ENCODE measurements at places on chromosomes 13 and 19. TPM values are rescaled to one million over a fixed set of nuclear protein-coding genes. Genes with fewer than 3 reads are reported as not detected.

- DNase-seq, result peak; percentile 96
Observed at GRCh38 chr19:35040826-35041547, 534 bp upstream of the HPN start.

GRCh38 chr13:45623516-45624090, 8.1 kb upstream of the ERICH6B start:
- DNase-seq, result no peak

GRCh38 chr19:28936001-28936400, 276.9 kb downstream of the UQCRFS1 start:
- no peak for DNase-seq

GRCh38 chr13:52419080-52419479, 13.1 kb upstream of the THSD1 start:
- DNase-seq, result no peak

GRCh38 chr13:77831866-77832265, 86.8 kb downstream of the EDNRB start:
- DNase-seq, result no peak

MUC16 gene
- polyA plus RNA-seq, result 0.28 TPM

DNA sequence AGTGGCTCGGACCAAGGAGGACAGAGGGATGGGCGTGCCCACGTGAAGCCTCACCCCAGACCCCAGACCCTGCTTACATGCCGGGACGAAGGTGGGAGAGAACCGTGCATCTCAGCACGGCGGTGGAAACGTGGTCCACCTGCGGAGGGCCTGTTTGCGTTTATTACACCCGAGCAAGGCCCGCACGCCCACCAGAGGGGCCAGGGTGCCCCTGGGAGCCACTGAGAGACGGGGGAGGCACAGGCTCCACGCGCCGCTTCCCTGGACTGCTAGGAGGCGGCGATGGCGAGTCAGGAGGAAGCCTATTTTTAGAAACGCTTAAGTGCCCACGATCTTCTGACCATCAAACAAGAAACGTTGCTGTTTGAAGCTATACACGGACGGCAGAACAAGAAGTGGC, 80.7 kb downstream of the ATP11A start:
- no peak for DNase-seq

- DNase-seq, result peak; percentile 80
Observed at GRCh38 chr19:925526-926322, at the start of gene ARID3A. ARID3A (plus strand) TSS chr19:926035; CDS start chr19:929529, 3,494 bp downstream.

GRCh38 chr19:634975-635652, 1.8 kb upstream of the POLRMT start:
- no peak for DNase-seq

DNA sequence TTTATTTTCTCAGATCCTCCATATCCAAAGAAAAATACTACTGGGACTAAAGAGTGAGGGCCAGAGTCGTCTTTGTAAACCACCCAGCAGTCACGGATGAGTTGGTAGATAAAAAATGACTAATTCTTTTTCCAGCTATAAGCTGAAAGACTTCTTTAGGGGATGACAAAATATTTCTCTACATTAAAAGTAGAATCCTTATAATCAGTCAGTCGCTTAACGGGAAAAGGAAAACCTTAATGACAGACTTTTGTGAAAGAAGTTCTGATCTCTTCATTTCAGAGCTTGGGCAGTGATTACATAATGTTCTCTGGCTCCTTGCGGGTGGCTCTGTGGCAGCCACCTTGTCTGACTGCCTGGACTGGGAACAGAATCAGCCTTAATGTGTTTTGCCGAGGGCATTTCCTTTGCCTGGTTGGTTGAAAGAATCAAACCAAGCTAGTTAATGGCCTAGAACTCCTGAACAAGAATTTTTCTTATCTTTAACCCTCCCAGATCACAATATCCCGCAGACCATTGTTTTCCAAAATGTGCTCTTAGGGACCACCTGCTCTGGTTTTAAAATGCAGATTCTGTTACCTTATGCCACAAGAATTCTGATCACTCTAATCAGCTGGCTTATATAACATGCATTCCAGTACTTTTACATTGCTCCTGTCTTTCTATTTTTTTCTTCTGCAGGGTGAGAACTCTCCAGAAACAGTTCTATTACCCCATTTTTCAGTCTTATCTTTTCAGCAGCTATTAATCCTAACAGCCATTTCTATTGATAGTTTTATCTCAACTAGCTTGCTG, 2.5 kb downstream of the ITM2B start:
- DNase-seq, result peak; percentile 69

IZUMO2 gene
- polyA plus RNA-seq, result not detected

DNA sequence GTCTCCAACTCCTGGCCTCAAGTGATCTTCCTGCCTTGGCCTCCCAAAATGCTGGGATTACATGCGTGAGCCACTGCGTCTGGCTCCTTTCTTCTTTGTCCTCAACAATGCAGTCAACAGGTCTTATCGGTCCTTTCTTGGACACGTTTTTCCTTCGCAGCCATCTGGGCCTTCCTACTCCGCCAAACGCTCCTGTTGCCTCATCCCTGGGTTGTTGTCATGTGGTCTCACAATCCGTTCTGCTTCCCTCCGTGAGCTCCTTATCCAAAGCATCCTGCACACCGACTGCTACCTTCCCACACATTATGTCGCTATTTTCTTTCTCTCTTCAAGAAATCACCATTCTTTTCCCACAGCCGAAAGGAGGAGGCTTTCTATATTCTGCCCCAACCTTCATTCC, 306.8 kb downstream of the DCLK1 start:
- no peak for DNase-seq

DNA sequence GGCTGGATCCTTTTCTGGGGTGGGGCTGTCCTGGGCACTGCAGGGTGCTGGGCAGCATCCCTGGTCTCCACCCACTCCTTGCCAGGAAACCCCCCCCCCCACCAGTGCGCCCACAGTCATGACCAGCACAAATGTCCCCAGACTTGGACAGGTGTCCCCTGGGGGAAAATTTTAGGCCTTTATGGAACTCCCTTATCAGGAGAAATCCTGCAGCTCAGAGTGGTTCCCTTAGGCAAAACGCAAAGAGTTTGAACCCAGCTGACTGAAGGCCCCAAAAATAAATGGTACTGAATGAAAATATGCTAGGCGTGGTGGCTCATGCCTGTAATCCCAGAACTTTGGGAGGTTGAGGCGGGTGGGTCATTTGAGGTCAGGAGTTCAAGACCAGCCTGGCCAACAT, 51.8 kb downstream of the GADD45B start:
- no peak for DNase-seq

- no peak for DNase-seq
Observed at GRCh38 chr19:48023011-48023410, 20.9 kb downstream of the CABP5 start.

- DNase-seq, result no peak
Observed at GRCh38 chr19:14545716-14546082, 16.3 kb downstream of the TECR start.

ZNF534 gene
- polyA plus RNA-seq, result not detected

- DNase-seq, result peak; percentile 95
Observed at GRCh38 chr19:34501339-34502320, 20.1 kb downstream of the WTIP start.

URI1 gene
- 19.7 TPM for polyA plus RNA-seq

- DNase-seq, result no peak
Observed at GRCh38 chr19:51587264-51588191, 16.4 kb downstream of the ZNF175 start.

DNA sequence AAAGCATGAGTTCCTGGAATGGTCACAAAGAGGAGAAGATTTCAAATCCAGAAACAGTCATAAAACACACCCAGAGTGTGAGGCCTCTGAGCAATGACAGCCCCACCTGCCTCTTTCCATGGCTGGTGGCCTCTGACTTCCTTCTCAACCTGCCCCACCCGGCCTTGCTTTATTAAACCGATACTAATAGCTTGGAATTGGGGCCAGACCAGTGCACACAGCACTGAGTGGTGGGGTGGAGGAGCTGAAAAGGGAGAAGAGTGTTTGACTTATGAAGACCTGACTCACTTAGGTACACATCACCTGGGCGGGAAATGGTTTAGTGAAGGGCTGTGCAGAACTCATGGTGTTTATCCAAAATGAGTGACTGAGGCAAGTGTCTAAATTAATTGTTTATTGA, 20.7 kb upstream of the CEACAM6 start:
- DNase-seq, result peak; percentile 68

DNA sequence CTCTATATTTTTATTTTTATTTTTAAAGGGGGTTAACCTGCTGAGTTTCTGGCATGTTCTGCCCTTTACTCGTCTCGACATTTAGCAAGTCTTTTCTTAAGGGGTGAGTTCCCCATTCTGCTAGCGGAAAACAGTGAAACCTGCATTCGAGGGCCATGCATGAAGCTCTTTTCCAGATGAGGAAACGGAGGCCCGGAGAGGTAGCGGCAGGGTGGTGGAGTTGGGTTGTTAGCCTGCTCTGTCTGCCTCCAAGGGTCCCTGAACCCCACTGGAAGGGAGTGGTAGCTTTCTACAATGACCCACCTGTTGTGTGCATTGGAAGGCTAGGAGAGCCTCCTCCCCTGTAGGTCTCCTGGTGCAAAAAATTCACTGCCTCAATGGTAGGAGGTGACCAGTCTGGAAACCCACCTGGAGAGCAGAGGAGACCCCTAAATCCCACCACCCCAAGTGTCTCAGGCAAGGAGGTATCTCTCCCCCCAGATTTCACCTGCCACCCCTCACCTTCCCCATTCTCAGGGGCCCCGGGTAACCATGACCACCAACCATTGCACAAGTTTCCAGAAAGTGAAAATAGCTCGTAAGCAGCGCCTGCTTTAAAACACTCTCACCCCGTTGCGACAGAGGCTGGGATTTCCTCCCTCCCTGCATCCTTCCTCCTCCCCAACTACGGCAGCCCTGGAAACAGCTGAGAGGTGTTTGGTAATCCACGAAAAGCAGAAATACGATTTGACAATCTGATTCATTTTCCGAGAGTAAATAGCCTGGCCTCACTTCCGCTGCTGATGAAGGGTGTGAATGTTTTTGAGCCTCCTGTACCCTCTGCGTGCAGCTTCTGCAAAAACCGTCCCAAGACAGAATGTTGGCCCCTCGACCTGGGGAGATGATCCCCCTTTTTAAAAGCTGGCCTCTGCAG, 3.5 kb downstream of the KLF2 start:
- peak; percentile 73 for DNase-seq

DNA sequence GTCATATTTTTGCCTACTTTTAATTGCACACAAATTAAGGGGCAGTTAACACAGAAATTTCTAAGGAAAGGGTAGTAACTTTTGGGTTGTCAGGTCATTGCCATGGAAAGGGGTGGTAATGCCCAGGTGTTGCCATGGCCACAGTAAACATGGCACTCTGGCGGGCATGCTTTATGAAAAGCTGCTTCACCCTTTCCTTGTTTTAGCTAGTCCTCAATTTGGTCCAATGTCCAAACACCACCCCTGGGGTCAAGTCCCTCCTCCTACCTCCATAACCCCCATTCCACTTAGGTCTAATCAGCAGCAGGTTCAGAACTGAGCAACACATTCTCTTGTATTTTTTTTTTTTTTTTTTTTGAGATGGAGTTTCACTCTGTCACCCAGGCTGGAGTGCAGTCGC, 6.6 kb downstream of the FFAR2 start:
- no peak for DNase-seq

- DNase-seq, result no peak
Observed at GRCh38 chr13:23561261-23561660, 9.0 kb upstream of the TNFRSF19 start.

DNA sequence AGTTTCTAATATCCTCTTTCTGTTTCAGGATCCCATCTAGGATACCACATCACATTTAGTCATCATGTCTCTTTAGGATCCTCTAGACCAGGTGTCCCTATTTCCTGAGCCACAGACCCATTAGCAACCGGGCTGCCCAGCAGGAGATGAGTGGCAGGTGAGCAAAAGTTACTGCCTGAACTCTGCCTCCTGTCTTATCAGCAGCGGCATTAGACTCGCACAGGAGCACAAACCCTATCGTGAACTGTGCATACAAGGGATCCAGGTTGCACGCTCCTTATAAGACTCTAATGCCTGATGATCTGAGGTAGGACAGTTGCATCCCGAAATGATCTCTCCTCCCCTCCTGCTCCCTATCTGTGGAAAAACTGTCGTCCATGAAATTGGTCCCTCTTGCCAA, 7.8 kb upstream of the CEBPG start:
- DNase-seq, result no peak

CPB2 gene
- polyA plus RNA-seq, result not detected

- DNase-seq, result no peak
Observed at GRCh38 chr19:49853852-49854377, 3.0 kb downstream of the PTOV1 start.

KCNJ14 gene
- not detected for polyA plus RNA-seq

GRCh38 chr13:50645092-50645491, 198.4 kb downstream of the DLEU7 start:
- no peak for DNase-seq

DNA sequence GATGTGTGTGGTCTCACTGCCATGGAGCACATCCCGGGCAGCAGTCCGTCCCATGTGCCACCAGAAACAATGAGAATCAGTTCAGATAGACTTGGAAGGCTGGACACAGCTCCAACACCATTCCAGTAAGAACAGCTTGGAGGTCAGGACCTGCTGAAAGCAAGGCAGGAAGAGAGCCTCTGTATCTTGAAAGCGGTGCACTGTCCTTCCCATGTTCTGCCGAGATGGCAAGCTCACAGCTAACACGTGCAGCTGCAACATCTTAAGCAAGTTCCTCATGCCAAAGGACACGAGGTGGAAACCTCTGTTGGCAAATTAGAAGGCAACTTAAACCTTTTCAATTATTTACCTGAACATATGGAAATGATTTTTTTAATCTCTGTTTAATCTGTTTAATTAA, 175.4 kb downstream of the DLEU7 start:
- no peak for DNase-seq

ZNF180 gene
- polyA plus RNA-seq, result 4.6 TPM

DNA sequence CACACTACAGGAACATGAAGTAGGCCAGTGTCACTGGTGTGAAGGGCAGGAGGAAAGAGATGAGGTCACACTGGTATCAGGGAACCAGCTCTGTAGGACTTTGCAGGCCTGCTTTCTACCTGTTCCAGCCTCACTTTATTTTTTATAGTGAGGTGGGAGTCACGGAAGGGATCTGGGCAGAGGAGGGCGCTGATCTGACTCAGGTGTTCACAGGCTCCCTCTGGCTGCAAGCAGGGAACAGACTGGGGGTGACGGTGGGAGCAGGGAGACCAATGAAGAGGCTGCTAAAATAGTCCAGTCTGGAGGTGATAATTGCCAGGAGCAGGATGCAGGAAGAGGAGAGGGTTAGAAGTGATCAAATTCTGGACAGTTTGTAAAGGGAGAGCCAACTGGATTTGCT, 2.8 kb downstream of the THAP8 start:
- peak; percentile 58 for DNase-seq

- DNase-seq, result no peak
Observed at GRCh38 chr19:46959894-46960556, 59.6 kb upstream of the NPAS1 start.

PABPC3 gene
- not detected for polyA plus RNA-seq

GRCh38 chr13:73334445-73334844, 275.6 kb downstream of the KLF5 start:
- DNase-seq, result no peak

Measured in stomach (tissue), 19 donors.